CD4-positive, alpha-beta T cell treated with Interleukin-10 for 1 hour (primary cell): ENCODE measurements at places on chromosomes 4 and X.

DNA sequence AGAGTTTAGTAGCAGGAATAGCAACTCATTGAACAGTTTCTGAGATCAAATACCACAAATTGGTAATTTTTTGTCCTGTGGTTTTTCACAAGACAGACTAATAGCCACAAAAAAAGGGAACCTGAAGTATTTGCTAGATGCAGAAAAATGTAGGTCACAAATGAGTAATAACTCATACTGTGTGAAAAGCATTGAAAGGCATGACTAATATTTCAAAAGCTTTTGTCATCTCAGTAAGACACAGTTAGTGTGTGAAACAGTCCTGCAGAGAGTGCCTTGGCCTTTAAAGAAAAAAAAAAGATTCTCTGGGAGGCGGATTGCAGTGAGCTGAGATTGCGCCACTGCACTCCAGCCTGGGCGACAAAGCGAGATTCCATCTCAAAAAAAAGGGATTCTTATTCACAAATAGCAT is 31.4 kb upstream of the SLC25A31 start:
- no peak for DNase-seq

DNA sequence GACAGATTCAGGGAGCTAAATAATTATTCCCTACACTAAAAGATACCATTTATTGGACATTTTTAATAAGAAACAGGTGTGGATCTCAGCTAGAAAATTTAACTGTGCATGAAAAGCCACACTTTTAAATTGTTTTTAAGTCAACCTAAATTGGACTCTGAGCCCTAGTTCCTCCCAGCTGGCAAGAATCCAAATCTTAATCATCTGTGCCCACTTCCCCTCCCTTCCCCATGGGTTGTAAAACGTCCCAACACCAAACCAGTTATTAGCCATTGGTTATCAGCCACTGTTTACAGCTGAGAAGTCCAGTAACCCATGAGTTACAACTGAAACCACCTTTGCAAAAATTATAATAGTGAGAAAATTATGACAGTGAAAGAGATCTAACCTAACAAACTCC is 125.6 kb upstream of the S100G start:
- no peak for DNase-seq

DNA sequence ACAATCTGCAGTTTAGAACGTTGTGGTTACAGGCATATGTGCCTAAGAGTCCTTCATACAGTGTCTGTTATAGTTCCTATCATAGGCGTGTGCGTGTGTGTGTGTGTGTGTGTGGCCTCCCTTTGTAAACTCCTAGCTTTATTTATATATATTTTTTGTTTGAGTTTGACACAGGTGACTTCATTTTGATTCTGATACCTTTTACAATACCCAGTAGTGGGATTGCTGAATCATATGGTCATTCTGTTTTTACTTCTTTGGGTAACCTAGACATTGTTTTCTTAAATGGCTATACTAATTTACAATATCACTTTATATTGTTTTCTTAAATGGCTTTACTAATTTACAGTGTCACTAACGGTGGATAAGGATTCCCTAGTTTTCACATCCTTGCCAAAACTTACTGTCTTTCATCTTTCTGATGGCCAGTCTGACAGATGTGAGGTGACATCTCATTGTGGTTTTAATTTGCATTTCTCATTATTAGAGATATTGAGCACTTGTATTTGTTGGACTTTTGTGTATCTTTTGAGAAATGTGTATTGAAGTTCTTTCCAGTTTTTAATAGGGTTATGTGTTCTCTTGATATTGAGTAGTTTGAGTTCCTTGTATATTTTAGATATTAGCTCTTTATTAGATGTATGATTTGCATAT is 211.1 kb upstream of the NUDT6 start:
- no peak for DNase-seq

GRCh38 chr4:131427000-131427399 is 1722.1 kb upstream of the PCDH10 start:
- DNase-seq, result no peak

GRCh38 chr4:158796370-158797140 is 27.7 kb downstream of the FNIP2 start:
- no peak for DNase-seq

GRCh38 chr4:147808447-147808846 is 76.6 kb downstream of the ARHGAP10 start:
- DNase-seq, result no peak

- peak; percentile 75 for DNase-seq
These were observed 2.3 kb upstream of the SASH3 start for GRCh38 chrX:129777218-129778030.

DNA sequence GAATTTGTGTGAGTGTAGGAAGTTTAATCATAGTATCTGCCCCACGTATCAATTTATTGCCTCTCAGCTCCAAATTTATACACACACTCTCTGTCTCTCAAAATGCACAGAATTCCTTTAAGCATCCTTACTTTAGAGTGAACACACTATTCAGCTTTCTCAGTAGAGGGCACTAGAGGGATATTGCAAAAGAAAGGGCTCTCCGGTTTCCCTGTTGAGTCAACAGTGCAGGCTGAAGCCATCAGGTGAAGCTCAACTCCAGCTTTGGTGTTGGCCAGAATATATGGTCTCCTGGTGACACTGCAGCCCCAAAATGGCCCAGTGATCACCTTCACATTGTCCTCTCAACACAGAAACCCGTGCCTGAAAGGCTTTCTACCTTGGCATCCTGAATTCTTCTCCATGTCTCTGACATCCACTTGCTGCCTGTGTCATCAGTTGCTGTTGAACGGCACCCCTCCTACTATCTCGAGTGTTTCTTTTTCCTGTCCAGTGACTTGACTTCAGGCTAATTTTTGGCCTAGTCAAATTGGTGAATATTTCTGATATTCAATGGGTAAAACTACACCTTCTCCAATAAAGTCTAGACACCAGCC is 670.5 kb downstream of the GABRG1 start:
- DNase-seq, result no peak

- DNase-seq, result no peak
These were observed 28.5 kb upstream of the MANBA start for GRCh38 chr4:102789317-102789717.

- DNase-seq, result no peak
These were observed 115.4 kb upstream of the STK26 start for GRCh38 chrX:131907488-131908314.

DNA sequence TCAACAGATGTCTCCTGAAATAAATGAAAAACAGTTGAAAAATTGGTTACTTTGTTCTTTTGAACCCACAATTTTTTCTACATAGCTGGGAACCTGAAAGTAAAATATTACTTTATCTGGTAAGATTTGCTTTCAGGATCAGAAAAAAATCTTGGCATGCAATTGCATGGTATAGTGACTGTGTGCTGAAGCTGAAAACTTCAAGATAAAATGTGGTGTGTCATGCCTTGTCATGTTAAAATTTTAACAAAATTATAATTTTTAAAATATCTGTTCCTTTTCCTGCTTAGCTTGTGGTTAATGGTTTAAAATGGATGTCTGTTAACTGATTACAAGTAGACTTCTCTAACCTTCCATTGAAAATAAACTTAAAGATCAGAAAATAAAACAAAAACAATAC is 904.8 kb downstream of the PDHA2 start:
- DNase-seq, result no peak

DNA sequence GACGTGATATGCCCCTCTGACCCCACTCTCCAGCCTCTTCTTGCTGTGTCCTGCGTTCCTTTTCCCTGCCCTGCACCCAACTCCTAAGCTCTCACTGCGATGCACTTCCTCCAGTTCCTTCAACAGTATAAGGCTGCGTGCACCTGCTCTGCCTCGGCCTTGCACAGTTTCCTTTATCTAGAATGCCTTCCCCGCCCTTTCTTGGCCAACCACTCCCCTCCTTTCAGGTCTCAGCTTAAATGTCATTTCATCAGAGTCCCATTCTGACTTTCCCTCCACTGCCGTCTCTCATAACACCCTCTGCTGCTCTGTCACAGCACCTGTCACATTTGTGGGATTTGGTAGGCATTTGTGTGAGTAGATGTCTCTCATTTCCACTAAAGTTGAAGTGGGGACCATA is 58.4 kb upstream of the NEIL3 start:
- DNase-seq, result peak; percentile 2

GRCh38 chr4:95068401-95068800 is 310.6 kb downstream of the BMPR1B start:
- DNase-seq, result no peak

DNA sequence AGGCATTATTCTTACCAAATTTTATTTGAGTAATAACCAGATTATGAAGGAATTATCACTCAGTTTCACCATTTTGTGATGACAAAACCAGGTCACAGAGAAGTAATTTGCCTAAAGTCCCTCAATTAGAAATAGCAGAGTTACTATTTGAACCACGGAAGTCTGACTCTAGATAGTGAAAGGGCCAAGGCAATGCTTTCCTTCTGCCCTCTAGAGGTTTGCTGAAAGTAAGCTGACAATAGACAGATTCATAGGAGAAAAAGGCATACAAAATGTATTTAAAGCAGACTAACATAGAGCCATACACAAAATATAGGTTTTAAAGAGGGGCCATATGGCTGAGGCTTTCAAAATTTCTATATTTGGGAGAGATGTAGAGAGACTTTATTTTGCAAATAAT is 43.1 kb downstream of the CXXC4 start:
- DNase-seq, result no peak

GRCh38 chrX:151870602-151871001 is 42.1 kb upstream of the MAGEA4 start:
- no peak for DNase-seq

DNA sequence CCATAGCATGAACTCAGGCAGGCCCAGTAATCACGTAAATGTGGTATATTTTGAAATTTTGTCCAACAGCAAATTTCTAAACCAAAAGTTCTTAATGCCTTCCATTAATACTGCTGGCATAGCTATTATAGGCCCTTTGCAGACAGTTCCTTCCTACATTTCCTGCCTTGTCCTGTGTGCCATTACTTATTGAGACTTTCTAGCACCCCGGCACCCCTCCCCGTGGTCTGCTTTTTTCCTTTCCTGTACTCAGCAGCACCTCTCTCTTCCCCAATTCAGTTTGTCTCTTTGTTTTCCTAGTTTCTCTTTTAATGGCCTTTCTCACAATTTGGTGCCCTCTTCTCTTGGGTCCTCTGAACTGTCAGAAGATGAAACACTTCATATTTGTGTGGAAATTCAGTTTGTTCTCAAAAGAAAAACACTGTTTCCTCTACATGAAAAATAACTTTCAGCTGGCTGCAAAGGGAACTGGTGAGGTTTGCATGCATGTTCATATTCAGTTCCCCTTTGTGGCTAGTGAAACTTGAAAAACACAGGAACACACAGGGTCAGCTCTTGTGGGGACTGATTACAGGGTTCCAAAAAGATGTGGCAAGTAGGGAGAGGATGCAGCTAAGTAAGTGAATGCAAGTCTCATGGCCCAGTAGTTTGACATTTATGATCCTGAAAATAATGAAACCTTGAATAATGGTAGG is 17.1 kb downstream of the GPR34 start:
- DNase-seq, result no peak

DNA sequence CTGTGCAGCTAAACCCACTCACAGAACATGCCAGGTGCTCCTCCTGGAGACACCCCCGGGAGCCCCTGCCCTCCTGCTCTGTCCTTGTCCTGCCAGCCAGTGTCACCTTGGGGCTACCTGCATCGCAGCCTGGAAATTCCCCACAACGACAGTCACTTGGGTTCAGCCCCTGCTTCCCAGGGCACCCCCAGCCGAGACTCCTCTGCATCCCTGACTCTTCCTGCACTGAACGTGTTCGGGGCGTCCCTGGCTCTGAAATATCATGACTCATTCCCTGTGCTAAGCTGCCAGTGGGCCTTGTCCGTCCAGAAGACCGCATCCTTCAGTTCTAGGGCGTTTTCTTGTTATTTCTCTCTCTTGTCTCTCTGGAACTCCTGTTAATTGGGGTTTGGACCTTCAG is 5.8 kb downstream of the CFAP99 start:
- no peak for DNase-seq

DNA sequence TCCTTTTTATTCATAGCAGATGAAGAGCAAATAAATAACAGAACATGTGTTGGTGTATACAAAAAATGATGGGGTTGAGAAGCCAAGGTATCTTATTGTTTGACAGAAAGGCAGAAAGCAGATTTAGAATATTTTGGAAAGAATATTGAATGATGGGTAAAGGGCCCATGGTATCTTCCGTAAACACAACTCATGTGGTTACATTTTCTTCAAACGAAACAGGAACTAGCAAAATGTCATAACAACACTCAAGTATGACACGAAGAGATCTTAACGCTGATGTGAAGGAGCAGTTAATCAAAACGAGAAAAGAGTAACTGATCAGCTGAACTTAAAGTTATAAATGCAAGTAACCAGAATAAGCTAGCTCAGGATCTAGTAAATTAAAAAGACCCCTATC is 195.7 kb upstream of the GK2 start:
- no peak for DNase-seq

DNA sequence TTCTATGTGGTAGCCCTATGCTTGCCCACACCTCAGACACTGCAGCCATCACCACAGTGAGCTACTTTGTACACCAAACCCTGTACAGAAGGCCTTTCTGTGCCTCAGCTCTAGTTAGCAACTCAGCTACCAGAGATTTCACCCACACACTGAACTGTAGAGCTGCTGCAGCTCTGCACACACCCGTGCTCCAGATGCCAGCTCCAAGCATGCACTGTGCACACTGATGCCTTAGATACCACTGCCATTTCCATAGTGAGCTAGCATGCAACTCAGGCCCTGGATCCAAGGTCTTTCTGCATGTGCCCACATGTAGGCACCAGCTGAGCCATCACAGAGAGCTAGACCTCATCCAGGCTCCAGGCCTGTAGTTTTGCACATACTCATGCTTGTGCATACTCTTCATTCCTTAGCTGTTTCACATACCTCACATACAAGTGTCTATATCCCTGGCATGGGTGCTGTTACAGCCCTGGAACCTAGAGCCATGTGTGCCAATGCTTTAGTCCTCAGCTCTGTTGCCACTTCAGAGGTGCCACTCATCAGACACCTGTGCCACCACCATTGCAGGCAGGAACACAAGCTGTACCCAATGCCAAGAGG is 423.5 kb upstream of the NDST3 start:
- no peak for DNase-seq

GRCh38 chrX:44080083-44080482 is 106.9 kb upstream of the NDP start:
- DNase-seq, result no peak

- DNase-seq, result no peak
These were observed 296.2 kb downstream of the INPP4B start for GRCh38 chr4:142549726-142550463.

- DNase-seq, result no peak
These were observed 46.1 kb upstream of the HCCS start for GRCh38 chrX:11064851-11065600.

DNA sequence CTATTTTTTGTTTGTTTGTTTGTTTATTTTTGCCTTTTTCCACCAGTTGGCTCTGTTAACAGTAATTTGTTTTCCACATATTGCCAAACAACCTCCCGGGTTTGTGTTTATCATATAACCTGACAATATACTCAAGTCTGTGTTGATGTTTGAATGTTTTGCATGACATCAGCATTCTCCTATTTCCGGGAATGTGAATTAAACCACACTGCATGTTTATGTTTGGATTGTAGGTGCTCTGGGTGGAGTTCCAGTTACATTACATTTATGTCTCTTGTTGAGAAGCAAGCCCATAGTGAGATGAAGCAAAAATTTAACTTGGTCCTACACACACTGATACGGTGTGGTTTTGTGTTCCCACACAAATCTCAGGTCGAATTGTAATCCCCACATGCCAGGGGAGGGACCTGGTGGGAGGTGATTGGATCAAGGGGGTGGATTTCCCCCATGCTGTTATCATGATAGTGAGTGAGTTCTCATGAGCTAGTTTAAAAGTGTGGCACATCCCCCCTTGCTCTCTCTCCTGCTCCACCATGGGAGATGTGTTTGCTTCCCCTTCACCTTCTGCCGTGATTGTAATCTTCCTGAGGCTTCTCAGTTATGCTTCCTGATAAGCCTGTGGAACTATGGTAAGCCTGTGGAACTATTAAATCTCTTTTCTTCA is 54.4 kb upstream of the CLNK start:
- no peak for DNase-seq
